Ammon's horn (tissue), 1 donor: ENCODE measurements at places on chromosomes 16 and 17.

GRCh38 chr17:71963351-71963750 lies 157.5 kb upstream of the SOX9 start:
- DNase-seq, result no peak

GRCh38 chr17:78346605-78347250 lies 13.1 kb downstream of the SOCS3 start:
- DNase-seq, result no peak

DNA sequence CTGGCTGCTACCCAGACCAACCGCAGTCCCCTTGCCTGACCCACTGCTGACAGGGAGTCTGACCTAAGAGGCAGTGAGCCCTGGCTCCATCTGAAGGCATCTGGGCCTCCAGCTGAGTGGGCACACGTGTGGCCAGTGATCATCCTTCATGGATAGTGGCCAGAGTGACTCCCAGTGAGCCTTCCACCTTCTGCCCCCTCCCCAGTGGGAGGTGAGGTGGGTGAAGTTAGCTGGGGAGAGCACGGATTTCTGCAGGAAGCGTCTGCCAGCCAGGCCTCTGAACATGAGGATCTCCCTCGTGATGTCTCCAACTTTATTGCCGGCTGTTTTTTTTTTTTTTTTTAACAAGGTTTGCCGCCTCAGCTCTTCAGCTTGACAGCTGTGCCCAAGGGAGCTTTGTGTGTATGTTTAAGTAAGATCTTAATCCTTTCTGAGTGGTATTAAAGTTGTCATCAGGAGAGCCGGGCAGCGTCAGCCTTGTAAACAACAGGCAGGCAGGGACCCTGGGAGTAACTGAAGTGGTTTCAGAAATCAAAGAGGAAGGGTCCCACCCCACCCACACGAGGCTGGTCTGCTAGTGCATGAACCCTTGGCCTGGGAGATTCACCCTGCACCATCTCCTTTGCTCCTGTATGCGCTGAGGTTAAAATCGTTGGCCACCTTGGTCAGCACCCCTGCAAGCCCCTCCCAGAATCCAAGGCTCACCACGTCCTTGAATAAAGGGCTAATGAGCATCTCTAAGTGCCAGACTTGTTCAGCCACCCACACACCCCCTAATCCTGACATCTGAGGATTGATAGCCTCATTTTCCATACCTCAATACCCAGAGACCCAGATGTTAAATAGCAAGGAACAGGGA lies 33.3 kb downstream of the RHBDL3 start:
- DNase-seq, result no peak

GRCh38 chr17:76307966-76308338 lies at the start of gene QRICH2:
TSS of gene QRICH2 (minus strand) at chr17:76308276. CDS start at chr17:76307998, 278 bp downstream.
- no peak for DNase-seq

DNA sequence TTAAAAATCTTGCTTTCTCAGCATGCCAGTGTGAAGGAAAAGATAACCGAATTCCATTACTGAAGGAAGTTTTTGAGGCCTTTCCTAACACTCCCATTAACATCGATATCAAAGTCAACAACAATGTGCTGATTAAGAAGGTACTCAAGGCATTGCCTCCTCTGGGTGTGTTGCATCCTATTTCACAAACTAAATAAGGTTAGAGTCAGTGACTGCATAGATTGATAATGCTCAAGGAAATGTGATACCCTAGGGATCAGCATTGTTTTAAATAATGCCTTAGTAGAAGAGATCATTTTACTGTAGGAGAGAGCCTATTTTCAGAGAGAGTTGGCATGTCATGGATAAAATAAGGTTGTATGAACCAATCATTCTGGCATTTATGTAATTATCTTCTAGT lies 36.8 kb downstream of the GDPD1 start:
- no peak for DNase-seq

- no peak for DNase-seq
These were observed 30.3 kb downstream of the ASPA start for GRCh38 chr17:3506054-3506453.

DNA sequence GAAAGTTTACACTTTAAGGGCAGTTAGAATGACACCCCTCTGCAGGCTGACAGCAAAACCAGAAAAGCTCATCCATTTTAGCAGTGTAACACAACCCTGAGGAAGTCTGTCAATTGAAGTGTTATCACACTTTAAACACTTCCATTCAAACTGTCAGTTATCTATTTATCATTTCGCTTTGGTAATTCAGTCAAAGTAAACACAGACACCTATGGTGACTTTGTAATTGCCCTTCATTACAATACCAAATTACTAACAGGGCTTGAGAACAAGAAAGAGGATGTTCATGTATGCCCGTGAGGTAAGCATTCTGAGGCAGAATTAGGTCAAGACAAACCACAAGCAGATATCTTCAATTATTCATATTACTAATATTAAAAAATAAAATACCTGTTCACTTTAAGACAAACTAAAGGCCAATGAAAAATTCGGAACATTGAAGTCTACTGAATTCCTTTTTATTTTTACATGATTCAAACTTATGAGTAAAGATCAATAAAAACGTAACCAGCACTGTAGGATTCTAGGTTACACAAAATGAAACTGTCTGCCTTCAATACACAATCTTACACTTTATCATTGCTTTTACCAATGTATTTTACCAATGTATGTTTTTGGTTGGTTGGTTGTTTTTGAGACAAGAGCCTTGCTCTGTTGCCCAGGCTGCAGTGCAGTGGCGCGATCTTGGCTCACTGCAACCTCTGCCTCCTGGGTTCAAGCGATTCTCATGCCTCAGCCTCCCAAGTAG lies 57.1 kb downstream of the BRIP1 start:
- DNase-seq, result no peak

DNA sequence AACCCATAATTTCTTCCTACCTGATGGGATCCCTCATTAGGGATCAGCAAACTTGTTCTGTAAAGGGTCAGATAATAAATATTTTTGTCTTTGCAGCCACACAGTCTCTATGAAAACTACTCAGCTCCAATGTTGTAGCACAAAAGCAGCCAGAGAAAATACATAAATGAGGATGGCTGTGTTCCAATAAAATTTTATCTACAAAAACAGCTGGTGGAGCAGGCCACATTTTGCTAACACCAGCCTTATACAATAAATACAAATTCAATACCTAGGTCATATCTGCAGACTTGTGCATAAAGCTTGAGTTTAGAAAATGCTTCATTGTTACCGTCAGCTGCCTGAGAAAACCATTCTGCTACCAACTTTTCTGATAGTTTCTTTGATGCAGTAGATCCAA lies 38.4 kb upstream of the INTS2 start:
- DNase-seq, result no peak

DNA sequence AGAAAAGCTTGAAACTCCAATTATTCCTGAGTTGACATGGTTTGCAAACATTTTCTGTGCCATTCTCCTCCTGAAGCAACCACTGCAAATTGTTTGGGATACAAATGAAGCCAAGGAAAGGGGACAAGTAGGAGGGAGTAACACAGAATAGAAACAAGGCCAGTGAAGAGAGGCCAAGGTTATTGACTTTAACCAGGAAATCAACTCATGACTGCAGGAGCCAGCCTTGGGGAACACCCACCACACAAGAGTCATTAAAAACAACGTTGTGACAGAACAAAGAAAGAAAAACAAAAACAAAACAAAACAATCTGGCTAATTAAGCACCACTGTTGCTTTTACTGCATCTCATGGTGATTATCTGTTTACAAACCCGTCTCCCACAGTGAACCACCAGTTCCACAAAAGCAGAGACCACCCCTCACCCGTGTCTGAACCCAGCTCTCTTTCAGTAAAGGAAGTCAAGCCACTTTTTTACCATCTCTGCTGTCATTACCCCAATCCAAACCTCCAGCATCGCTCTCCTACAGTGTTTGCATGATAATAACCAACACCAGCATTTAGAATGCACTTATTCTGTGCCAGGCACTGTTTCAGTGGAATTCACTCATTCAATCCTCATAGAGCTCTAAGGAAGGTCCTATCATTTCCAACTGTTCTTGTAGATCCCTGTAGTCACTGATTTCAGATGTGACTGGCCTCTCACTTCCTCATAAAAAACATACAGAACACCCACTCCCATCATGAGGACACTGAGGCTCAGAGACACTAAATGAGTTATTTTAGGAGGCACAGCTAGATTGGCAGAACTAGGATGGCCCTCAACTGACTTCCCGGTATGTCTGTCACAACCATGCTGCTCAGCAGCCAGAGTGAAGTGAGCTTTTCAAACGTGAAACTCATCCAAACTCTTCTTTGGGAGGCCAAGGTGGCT lies 2.0 kb downstream of the ZDHHC1 start:
- DNase-seq, result no peak

DNA sequence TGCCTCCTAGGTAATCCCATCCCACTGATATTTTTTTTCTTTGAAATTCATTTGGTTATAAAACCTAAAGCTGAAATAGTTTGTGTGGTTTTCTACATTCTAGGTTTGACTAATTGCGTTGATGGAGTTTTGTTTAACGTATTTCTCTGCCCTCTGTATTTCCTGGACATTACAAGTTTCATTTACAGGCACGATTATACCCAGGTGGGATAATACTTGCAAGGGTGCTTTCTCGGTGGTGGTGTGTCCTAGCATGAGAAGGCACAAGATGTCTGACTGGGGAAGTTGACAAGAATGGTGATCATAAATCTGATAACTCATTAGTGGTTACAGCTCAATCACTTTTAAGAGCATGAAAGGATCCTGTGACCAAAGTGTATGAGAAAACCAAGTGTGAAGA lies 45.0 kb downstream of the DYNLRB2 start:
- DNase-seq, result no peak

- no peak for DNase-seq
These were observed 92.7 kb downstream of the WSCD1 start for GRCh38 chr17:6162892-6163291.

DNA sequence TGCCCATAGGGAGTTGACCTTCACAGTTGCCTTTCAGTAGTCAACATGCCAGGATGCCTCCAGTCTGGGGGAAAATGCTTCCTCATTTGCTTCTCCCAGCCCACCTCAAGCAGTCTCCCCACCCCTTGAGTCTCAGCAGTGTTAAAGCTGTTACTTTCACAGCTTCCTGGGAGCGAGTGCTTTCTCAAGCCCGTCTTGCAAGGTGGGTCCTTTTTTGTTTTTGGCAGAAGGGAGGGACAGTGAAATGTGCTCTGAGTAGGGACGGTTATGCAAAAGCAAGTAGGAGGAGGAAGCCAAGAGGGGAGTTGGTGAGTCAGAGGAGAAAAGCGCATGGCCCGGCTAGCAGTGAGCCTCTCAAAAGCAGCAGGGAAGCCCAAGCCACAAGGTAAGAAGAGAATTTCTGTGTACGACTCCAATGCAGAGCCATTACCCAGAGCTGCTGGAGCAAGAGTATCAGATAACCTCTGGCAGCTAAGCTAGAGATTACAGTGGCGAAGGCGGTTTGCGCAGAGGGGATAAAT lies at the start of gene CHST4:
TSS of gene CHST4 (plus strand) at position 316 of the 521 bp plus-strand sequence. CDS start 10,252 bp downstream, outside the sequence.
- DNase-seq, result no peak

GRCh38 chr17:40459636-40460603 lies 16.7 kb downstream of the IGFBP4 start:
- DNase-seq, result no peak

GRCh38 chr16:3797904-3798811 lies 80.8 kb upstream of the TRAP1 start:
- DNase-seq, result no peak

GRCh38 chr16:72769876-72770275 lies 278.1 kb downstream of the ZFHX3 start:
- no peak for DNase-seq

GRCh38 chr16:76879420-76879819 lies 311.6 kb upstream of the MON1B start:
- no peak for DNase-seq

GRCh38 chr17:48014595-48015111 lies 22.9 kb downstream of the COPZ2 start:
- no peak for DNase-seq

DNA sequence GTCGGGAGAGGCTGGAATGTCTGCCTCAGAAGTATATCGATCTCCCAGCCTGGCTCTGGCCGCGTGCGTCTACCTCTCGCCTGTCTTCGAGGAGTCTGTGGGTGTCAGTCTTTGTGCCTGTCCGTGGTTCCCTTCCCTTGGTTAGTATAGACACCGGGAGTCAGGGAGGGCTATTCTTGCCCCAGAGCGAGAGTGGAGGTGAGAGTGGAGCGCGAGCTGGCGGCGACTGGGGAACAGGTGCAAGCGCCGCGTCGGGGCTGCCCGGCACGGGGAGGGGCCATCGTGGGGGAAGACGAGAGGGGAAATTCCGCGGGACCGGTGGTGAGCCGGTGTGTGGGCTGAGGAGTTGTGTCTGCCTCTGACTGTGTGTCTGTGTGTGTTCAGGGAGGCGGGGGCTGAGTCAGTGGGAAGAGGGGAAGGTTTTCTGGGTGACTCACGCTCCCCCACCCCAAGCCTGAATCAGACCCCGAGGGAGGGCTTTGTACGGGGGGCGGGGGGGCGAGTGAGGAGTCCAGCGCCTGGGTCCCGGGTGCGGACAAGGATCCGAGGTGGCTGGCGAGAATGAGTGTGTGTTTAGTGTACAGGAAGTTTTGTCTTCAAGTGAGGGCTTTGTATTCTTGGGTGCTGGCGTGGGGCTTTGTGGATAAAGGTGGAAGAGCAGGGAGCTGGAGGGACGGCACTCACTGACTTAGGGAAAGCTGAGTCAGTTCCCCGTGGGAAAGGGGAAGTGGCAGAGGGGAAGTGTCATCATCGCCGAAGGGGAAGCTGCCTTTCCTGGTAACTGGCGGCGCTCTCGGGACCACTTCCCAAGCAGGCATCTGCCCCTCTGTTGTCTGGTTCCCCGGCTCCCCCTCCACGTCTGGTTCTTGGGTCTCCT lies 8.6 kb downstream of the KDM6B start:
- peak; percentile 81 for DNase-seq

DNA sequence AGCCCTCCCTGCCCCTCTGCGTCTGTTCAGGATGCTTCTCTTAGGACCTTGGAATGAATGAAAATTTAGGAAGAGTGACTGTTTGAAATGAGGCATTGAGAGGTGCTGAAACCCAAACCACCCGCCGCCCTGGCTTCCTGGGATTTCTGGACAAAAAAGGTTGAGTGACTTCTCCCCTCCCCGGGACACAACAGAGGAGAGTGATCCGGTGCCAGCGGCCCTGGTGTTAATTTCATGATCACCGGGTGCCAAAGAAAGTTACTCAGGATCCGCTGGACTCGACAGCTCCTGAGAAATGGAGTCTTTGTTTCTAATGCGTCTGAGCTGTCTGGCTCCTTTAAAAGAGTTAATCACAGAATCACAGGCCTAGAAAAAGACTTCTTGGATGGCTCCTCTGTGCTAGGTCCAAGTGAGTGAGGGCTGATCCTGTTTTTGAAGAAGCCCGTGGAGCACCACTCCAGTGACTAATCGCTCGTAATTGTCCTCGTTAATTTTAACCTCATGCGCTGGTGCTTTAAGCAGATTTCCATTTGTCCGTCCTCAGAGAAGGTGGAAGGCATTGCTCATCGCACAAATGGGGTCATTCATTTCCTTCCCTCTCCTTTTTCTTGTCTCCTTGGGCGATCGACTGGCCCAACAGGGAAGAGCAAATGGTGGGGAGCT lies 144.4 kb upstream of the ZFHX3 start:
- DNase-seq, result no peak

- DNase-seq, result no peak
These were observed 107.3 kb downstream of the OR1D5 start for GRCh38 chr17:2955931-2956582.

GRCh38 chr16:25005445-25006306 lies 9.5 kb downstream of the ARHGAP17 start:
- no peak for DNase-seq

GRCh38 chr16:86450691-86451090 lies 59.6 kb upstream of the FOXF1 start:
- no peak for DNase-seq

- no peak for DNase-seq
These were observed 125.5 kb downstream of the CACNG3 start for GRCh38 chr16:24381470-24382118.
